Stimulated activated CD8-positive, alpha-beta memory T cell treated with anti-CD3 and anti-CD28 coated beads, Interleukin-15, amount 100 ng/mL, for 4 hours (primary cell): ENCODE measurements at places on chromosomes 3 and 15.

DNA sequence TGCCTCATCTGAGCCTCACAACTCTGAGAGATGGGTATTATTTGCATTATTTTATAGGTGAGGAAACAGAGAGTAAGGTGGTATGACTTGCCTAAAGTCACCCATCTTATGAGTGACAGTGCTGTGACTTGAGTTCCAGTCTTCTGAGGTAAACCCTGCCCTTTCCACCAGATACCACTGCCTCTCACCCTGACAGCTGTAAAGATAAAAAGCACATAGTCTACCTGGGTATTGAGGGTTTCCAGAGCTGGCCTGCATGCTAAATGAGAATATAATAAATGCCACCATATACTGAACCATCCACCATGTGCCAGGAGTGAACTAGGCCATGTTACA lies 25.6 kb downstream of the RASGRP1 start:
- DNase-seq = no peak

DNA sequence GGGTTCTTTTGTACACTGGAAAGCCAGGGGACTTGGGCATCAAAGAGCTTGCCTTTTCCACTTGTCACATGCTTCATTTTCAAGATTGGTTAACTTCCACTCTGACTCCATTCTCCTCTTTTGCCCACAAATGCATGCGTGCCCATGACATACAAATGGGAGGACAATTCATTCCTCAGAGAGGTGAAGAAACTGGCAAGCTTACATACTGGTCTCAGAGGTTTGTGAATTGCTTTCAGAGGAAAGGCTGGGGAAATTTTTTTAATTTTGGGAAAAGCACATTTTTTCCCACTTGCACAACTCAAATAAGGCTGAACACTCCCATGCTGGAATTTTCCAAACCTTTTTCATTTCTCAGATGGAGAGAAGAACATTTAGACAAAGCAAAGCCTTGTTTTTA lies 20.9 kb upstream of the AMOTL2 start:
- no peak for DNase-seq

DNA sequence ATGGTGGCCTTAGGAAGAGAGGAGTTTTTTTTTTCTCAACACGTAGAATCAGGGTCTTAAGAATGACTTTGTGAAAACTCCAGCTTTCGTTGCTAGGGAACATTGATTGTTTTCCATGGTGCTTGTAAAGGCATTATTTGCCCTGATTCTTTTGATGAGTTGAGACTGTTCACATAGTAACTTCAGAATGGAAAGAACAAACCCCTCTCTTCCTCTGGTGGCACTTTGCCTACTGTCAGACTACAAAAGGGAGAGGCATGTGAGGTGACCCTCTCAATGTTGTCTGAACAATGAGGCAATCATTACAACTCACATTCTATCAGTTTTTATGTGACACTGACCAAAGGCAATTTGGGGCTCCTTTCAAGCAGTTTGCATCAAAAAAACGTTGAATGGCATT lies 477.8 kb downstream of the FGF12 start:
- DNase-seq = no peak

- no peak for DNase-seq
Observed at GRCh38 chr3:157029365-157029790, 130.6 kb downstream of the CCNL1 start.

GRCh38 chr3:145015253-145015652 lies 1043.6 kb downstream of the DIPK2A start:
- no peak for DNase-seq

DNA sequence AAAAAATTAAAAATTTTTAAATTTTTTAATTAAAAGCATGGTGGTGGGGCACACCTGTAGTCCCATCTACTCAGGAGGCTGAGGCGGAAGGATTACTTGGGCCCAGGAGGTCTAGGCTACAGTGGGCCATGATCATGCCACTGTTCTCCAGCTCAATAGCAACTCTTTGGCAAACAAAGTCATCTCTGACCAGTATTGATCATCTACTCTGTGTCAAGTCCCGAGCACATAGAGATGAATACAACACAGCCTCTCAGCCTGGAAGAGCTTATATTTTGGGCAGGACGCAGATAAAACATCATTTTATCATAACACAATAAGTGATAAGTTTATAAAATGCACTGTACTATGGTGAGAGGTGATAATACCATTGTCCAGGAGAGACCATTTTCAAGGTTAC lies 281.6 kb upstream of the GADL1 start:
- no peak for DNase-seq

GRCh38 chr15:99053380-99054024 lies 45.9 kb upstream of the PGPEP1L start:
- no peak for DNase-seq

GRCh38 chr3:187069857-187070516 lies 69.3 kb downstream of the RPL39L start:
- no peak for DNase-seq

DNA sequence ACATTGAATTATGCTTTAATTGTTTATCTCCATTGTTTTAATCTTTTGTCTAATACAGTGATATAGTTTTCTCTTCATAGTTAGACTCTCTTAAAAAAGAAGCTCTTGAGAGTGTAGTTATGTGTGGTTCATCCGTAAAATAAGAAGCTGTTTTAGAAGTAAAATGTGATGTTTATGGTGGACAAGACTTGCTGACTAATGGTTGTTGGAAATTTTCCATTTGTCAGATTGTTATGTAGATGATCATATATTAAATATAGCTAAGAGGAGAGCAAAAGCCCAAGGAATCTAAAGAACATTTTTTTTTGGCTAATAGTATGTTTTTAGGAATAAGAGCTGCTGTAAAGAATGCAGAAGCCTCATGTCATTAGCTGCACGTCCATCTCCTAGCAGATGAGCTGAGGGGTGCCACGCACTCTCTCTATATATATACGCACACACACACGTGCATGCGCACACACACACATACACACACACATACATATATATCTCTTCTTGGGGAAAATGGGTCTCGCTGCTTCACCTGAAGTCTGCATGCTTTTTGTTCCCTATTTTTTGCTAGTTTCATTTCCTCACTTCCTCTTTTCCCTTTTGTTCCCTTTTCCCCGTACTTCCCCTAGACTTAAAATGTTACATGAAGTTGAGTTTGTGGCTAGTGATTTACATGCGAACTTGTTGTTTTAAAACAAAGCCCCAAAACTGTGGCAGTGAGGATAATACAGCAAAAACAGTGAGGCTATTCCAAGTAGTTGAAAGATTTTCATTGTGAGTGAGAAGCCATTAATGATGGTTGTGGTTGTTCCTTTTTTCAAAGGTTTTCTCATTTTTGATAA lies 107.8 kb downstream of the MBNL1 start:
- DNase-seq = no peak

- DNase-seq = no peak
Observed at GRCh38 chr3:42001777-42002176, 39.9 kb upstream of the ULK4 start.

DNA sequence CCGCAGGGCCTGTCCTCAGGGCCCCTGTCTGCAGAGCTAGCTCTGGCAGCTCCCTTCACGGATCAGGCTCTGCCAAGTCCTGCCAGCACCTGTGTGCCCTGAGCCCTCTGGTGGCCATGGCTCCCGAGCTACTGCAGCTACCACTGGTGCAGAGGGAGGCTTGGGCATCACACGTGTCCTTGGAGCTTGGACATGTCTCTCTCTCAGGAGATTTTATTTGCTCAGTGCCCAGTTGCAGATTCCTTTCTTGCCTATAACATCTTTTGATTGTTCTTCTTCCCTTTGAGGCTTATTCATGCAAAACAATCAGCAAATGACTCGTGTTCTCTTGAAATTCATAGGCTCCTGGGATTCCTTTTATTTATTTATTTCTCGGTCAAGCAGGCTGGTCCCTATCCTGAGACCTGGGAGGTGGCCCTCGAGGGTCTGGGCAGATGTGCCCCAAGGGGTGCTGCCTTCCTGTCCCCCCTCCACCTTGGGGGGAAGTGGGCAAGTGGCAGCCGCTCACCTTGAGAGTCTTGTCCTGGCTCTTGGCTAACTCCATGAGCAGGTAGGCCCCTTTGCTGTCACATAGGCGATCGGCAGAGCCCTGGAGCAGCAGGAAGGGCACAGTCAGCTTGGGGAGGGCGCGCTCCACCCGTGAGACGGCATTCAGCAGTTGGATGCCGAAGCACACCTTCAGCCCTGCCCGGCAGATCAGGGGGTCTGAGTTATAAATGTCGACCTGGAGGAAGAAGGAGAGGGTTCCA lies 21.9 kb downstream of the ABTB1 start:
- DNase-seq = no peak
